ENCODE measurements at places on chromosomes 13 and 19. TPM values are rescaled to one million over a fixed set of nuclear protein-coding genes. Genes with fewer than 3 reads are reported as not detected.

The C13orf42 gene
- not detected for total RNA-seq

The LRG1 gene
- total RNA-seq: not detected

The PTPRH gene
- 16.5 TPM for total RNA-seq

The TBXA2R gene
- 0.32 TPM for total RNA-seq

The ADAMTSL5 gene
- total RNA-seq: 3.8 TPM

The ZC3H13 gene
- 27.4 TPM for total RNA-seq

The SF3A2 gene
- 90.3 TPM for total RNA-seq

The CYP2S1 gene
- total RNA-seq: 0.75 TPM

The PEG3 gene
- 0.26 TPM for total RNA-seq

The ZNF99 gene
- total RNA-seq: not detected

The ZSWIM9 gene
- total RNA-seq: 2.4 TPM

The REEP6 gene
- total RNA-seq: 4.6 TPM

The LILRB3 gene
- total RNA-seq: not detected

The LHB gene
- total RNA-seq: 1.3 TPM

The ZNF730 gene
- 3.2 TPM for total RNA-seq

The ZNF547 gene
- total RNA-seq: 0.66 TPM

The KIR3DL1 gene
- total RNA-seq: not detected

The CBARP gene
- 2.1 TPM for total RNA-seq

The MBD3L2 gene
- total RNA-seq: not detected

The CERS1 gene
- total RNA-seq: 16.5 TPM

The SLAIN1 gene
- total RNA-seq: 5.5 TPM

The FPR1 gene
- total RNA-seq: not detected

The DIAPH3 gene
- 8.9 TPM for total RNA-seq

The C13orf46 gene
- 0.82 TPM for total RNA-seq

The IL17D gene
- total RNA-seq: 1.4 TPM

The CGB1 gene
- total RNA-seq: not detected

The ZNF98 gene
- 7.8 TPM for total RNA-seq

The CACNG7 gene
- 0.11 TPM for total RNA-seq

The KLK14 gene
- 0.85 TPM for total RNA-seq

The NANOS3 gene
- total RNA-seq: not detected

The ZNF723 gene
- 0.29 TPM for total RNA-seq

The C19orf53 gene
- 270 TPM for total RNA-seq

The PSPN gene
- total RNA-seq: 1.2 TPM

The ATG4D gene
- total RNA-seq: 49.4 TPM

The TMEM255B gene
- 1.8 TPM for total RNA-seq

The FXYD3 gene
- total RNA-seq: 49.6 TPM

The LDLR gene
- 198 TPM for total RNA-seq

The ZNF20 gene
- 2.5 TPM for total RNA-seq

The PIH1D1 gene
- 266 TPM for total RNA-seq

The F10 gene
- not detected for total RNA-seq

The CYP2A6 gene
- not detected for total RNA-seq

The PSG1 gene
- total RNA-seq: not detected

The CEACAM16 gene
- total RNA-seq: not detected

The POLRMT gene
- 59.4 TPM for total RNA-seq

The PBX4 gene
- total RNA-seq: 6.6 TPM

The ZNF626 gene
- 4.1 TPM for total RNA-seq

The KLK13 gene
- total RNA-seq: not detected

The ZFR2 gene
- total RNA-seq: not detected

The CYP2A7 gene
- not detected for total RNA-seq

Measured in A375 (cell line).